Stimulated activated CD4-positive, alpha-beta T cell treated with anti-CD3 and anti-CD28 coated beads, Interleukin-1b, Interleukin-23, amount 100 ng/mL, for 1 hour (primary cell): ENCODE measurements at places on chromosomes 2 and 18.

GRCh38 chr2:238986491-238987351 lies 138.8 kb downstream of the TWIST2 start:
- no peak for DNase-seq

- DNase-seq, result no peak
Measured at GRCh38 chr2:171965661-171966060, 34.1 kb upstream of the METAP1D start.

DNA sequence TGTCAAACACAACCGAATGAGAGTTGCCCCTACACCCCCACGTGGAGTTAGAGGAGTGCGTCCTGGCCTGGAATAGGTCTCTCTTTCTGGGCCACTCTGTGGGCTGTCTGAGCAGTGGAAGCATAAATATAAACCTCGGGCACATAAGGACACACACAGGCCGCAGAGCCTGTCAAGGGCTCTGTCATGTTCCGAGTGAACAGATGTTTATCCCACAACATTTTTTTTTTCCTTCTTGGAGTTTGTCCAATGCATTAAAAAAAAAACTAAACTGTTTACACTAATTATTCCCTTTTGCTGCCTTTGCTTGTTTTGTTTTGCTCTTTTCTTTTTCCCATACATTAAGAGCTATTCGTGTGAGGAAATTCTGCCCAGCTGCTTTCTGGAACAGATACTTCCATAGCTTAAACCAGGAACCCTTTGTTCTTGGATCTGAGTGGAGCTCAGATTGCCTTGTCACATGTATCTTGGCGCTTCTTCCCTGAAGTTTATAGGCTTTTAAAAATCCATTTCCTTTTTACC lies 228.3 kb upstream of the FOSL2 start:
- DNase-seq, result no peak

DNA sequence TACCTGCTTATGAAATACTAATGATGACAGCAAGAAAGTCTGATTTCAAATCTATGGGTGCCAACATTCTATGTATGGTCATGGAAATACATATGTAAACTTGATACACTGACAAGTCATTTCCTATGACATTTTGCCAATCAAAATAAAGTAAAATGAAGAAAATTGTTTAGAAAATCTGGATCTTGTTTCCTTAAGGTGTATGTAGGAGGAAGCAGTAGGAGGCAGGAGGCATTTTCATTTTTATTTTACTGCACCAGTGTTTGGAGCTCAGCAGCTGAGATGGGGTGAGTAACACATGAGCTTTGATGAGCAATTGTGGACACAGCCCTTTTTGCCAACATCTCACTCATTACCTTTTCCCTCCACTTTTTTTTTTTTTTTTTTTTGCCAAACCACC lies 167.0 kb downstream of the AFF3 start:
- no peak for DNase-seq

DNA sequence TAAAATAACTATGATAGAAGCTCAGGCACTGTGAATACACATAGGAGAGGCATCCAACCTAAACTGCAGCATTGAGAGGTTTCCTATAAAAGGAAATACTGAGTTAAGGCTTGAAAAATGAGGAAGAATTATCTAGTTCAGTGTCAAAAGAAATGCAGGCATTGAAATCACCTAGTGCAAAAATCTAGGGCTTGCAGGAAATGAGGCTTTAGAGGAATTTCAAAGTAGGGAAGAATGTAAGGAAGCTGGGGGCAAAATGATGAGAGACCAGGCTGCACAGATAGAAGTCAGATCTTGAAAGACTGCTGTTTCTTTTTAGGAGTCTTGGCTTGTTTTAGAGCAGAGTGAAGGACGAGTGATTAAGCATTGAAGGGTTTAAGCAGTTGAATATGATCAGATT lies 28.1 kb upstream of the SCYGR2 start:
- no peak for DNase-seq

GRCh38 chr2:3536682-3537632 lies 17.6 kb upstream of the ADI1 start:
- DNase-seq, result no peak

GRCh38 chr2:16644221-16644925 lies 21.3 kb downstream of the CYRIA start:
- DNase-seq, result no peak

DNA sequence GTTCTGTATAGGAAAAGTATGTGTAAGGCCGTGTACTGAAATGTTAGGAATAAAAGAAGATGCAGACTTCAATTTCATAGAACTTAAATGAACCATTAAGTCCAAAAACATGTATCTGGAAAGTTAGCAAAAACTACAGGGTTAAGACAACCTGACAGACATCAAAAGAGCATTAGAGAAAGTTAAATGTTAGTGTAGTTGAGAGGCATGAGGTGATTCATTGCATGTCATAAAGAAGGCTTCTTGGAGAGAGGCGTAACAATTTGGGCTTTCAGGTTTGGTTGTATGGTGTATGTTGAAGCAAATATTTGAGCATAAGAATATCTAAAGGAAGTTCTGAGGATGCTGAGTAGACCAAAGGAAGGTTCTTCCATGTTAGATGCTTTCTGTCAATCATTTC lies 6.3 kb downstream of the EPC2 start:
- no peak for DNase-seq

DNA sequence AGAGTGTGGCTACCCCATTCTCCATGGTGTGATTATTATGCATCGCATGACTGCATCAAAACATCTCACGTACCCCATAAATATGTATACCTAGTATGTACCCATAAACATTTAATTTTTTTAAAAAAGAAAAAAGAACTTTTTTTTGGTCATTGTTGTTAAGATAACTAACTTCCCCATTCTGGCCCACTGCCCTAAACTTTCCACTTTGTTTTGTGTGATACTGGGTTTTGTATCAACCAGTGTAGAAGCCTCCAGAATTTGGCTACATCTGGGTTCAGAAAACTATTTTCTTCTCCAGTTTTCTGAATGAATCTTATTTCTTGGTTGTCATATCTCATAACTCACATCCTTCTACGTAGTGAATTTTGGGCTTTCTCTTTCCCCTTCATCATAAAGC lies 62.3 kb upstream of the NABP1 start:
- DNase-seq, result no peak

GRCh38 chr2:216539120-216539519 lies 40.5 kb downstream of the RPL37A start:
- no peak for DNase-seq

GRCh38 chr18:27838225-27838624 lies 338.7 kb downstream of the CDH2 start:
- no peak for DNase-seq

GRCh38 chr18:27723168-27723567 lies 453.8 kb downstream of the CDH2 start:
- DNase-seq, result no peak

GRCh38 chr2:30732876-30733275 lies 74.4 kb downstream of the CAPN13 start:
- DNase-seq, result no peak

DNA sequence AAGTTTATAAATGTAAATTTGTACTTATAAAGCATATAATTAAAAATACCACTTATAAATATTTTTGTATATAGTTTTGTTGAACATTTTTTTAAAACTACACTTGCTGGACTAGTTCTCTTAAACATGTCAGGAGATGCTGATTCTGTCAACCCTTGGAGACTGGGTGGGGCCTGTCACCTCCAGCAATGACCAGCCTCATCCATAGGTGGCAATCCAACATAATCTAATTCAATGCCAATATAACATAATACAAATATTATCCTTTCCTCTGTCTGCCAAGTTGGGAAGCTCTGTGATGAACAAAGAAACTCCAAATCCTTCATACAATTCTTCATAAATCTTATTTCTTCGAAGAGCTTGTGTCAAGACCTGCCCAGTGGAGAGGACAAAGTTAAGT lies 140.4 kb downstream of the RBMS1 start:
- DNase-seq, result no peak
